ENCODE measurements at places on chromosomes 2 and 18.

DNA sequence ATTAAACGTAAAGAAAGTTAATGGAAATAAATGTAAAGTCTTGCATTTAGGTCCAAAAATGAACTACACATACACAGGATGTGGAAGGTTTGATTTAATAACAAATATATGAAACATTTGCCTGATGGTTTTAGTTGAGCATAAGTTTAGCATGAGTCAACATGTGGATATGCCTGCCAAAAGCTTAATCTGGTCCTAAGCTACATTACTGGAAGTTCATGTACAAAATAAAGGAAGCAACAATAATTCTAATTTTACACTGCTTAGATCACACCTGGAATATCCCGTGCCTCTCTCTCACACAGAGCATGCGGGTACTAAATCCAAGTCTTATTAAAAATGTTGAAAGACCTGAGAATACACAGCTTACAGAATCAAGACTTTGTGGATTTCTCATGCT is 276.5 kb upstream of the NRP2 start:
- no peak for DNase-seq

DNA sequence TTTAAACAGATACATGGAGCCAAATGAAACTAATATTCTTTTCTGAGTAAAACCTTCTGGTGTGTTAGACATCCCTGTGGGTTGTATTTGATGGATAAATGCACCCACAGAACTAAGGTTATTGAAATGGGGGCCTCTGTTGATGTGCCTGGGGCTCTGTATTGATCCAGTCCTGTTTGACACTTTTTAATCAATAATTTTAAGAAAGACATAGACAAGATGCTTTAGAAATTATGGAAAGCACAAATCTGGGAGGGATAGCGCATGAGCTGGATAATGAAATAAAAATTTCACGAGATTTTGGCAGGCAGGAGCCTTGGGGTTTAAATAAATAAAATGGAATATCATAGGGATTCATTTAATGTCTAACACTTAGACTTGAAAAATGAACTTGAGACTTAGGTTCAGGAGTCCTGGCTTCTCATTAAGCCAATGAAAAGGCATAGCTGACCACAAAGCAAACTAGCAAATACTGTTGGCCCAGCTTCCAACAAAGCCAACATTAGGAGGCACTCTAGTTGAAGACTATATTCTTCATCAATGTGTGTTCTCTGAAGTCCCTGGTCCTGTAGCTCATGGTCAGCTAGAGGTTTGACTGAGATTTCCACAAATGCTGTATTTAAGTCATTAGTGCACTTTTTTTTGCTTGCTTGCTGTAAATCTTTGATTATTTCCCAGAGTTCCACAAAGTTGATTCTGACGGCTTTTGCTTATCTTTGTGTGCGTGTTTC is 64.2 kb upstream of the SH3RF3 start:
- no peak for DNase-seq

DNA sequence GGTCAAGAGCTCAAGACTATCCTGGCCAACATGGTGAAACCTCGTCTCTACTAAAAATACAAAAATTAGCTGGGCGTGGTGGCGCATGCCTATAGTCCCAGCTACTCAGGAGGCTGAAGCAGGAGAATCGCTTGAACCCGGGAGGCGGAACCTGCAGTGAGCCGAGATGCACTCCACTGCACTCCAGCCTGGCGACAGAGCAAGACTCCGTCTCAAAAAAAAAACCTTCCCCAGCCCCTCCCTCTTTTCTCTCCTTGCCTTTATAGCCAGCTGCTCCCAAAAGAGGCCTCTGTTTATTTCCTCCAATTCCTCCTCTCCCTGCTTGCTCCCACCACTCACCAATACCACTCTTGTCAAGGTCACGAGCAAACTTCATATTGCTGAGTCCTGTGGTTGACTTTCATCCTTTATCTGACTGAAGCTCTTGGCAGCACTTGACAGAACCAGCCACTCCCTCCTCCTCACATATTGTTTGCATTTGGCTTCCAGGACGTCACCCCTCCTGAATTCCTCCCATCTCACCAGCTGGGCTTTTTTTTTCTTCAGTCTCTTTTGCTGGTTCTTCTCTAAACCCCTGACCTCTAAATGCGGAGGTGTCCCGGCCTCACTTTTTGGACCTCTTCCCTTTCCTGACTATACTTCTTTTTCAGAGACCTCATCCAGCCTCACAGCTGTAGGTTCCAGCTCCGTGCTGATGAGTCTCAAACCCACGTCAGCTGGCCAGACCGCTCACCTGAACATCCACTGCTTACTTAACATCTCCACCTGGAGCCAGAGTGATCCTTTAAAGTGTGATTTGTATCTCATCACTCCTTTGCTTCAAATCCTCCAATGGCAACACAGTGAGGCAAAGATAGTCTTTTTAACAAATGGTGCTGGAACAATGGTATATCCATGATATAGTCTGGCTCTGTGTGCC is 84.6 kb upstream of the CAB39 start:
- DNase-seq: no peak

DNA sequence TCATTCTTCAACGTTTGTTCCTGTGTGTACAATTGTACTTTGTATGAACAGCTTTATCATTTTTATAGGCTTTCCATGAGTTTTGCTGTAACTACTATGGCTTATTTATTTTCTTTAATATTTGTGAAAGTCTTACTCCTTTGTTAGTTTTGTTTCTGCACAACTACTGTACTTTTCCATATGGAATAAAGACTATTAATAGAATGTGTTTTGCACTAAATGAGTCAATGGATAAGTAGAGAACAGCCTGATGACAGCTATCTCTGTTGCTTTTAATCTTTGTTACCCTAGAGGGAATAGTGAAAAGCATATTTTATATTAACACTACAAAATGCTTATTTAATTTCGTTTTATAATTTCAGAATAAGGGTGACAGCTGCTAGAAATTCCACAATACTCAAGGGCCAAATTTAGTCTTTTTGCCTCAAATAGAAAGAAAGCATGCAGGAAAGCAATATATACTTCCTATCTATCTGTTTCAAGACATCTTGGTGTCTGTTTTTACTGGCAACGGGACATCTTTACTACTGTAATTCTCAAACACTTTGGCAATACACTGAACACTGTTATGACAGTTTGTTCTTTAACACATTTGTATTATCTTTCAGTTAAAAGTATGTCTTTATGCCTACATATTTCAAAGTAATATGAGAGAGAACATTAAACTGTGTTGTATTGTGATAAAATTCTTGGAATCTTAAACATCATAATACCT is 53.9 kb downstream of the WDSUB1 start:
- DNase-seq: no peak

GRCh38 chr2:17620841-17621240 is 80.3 kb downstream of the VSNL1 start:
- DNase-seq: no peak

DNA sequence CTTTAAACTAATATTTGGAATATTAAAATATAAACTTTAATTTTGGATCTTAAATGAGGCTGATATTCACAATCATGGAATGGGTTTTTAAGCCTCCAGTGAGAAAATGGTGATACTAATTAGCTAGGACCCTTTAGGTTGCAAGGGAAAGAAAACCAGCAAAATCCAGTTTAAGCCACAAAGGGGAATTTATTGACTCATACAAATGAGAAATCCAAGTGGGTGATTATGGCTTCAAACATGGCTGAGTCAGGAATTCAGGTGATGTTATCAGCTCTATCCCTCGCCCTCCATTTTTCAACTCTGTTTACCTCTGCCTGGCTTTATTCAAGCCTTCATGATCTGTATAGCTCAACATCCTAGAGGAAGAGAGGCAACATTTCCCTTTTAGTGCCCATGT is 75.3 kb upstream of the DLX2 start:
- no peak for DNase-seq
